Mucosa of descending colon (tissue), 3 donors: ENCODE measurements at places on chromosomes 5 and 9.

- no peak for DNase-seq
These were observed 334.8 kb downstream of the FBXL17 start for GRCh38 chr5:108046955-108047670.

DNA sequence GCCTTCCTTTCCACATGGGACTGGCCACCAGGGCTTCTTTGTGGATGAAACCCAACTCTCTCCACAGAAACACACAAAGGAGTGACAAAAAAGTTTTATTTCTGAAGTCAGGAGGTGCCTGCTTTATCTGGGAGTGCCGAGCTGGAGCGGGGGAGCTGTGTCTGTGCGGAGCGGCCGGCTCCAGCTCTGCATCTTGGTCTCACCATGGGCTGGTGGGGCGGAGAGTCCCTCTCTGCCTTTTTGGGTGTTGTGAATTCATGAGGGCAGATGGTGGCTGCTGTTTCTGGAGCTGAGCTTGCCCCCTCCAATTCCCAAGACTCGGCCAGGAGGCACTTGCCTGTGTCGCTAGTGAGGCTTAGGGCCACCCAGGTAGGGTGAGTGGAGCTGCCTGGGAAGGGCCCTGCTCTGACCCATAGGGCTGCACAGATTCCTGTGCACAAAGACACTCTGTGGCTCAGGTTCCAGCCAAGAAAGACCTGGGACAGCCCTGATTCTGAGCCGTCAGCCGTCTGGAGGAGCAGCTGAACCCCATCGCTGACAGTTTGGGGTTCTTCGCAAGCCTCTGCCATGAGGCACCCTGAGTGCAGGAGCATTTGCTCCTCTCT lies 1.4 kb downstream of the DBH start:
- peak; percentile 29 for DNase-seq

DNA sequence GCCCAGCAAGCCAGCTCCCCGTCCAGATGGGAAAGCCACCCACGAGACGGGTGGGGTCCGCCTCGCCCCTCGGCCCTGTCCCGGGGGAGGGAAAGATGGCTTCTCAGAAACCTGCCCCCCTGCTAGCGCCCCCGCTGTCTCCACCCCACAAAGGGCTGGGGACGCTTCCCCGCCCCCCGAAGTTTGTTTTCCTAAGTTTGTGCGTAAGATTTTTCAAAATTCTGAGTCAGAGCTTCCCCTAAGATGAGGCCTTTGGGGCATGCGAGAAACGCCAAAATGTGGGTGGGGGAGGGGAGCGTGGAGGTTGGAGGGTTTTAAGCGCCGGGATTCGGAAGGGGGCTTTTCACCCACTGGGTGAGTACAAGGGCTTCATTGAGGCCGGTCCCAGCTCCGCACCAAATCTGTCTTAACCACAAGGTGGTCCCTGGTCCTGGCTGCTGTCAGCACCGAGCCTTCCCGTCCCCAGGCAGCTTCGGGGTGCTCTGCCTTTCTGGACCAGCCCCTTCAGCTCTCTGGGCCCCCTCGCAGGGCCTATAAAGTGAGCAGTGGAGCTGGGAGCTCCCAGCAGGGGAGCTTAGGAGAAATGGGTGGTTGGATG lies 32.3 kb downstream of the PRRX2 start:
- DNase-seq = peak; percentile 33

DNA sequence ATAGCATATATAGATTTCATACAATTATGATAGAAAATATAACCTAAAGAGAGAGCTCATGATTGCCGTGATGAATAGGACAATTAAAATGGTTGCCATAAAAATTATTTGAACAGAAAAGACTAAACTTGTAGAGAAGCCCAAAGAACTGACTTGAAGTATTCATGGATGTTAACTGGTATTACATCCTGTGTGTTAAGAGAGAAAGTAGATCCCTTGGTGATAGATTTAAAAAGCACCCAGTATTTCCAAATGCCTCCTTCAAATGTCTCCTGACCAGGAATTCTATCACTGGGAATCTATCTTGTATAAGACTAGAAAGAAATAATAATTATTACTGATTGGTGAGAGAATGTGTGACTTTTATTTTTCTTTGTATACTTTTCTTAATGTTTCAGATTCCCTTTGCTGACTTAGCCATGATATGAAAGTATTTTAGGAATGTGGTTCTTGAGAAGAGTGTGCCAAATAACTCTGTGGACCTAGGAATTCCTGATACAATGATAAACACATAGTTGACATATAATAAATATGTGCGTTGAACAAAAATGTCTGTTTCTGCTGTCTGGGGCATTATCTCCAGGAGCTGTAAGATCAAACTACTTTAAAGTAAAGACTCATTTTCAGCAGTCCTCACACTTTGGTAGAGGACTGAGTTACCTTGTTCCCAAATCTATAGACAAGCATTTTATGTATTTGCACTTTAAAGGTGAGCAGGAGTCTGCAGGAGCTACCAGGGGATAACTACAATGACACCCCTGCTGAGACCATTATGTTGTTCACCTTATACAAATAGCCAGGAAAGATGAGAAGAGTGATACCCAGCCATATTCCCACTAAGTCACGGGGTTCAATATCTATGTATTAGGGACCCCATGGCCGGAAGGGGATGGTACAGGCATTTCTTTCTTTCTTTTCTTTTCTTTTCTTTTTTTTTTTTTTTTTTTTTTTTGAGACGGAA lies 211.1 kb upstream of the TLE4 start:
- DNase-seq = no peak

DNA sequence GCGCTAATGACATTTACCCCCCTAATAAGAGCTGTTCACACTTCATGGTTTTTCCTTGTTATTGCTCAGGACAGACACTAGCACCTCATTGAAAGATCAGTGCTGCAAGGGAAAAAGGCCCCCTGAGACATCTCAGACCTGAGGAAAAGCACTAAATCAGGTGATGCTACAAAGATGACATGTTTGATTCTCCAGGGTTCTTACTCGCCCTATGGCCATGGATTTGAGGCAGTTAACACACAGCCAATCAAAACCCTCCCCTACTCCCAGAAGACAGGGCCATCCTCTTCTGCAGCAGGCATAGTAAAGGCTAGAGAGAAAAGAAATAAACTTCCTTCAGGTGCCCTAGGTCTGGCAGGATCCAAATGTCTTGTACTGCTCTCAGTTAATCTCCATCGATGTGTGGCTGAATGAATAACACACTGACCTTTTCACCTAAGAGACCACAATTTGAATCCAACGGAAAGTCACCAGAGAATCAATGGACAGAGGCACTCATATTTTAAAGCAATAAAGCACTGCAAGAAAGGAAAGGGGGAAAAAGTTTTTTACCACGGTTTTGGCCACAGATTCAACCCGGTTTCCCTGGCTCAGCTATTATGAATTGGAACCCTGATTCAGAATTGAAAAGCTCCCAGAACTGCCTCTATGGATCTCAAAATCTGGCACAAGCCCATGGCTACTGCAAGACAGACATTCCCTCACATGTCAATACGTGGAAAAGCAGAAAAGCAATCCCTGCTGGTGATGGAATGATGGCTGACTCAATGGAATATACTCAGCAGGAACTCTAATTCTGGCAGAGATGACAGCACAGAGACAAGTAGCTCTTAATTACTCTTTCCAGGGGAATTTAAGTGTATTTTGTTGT lies 329.5 kb downstream of the BNC2 start:
- no peak for DNase-seq

DNA sequence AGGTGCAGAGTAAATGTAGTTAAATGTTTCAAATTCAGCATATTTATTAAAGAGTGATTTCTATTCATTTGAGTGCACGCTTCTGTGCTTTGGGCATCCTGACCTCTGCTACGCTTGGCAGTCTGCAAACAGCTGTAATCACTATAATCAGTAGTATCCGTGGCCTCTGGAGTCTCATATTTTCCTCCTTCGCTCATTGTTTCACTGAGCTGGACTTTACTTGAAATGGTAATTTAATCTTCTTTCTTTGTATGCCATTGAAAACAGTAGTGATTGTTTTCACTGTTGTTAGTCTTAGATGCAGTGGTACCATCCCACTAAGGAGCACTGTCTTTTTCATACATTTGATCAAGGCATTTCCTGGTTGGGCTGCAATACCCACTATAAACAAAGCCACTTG lies 43.5 kb upstream of the CAVIN4 start:
- DNase-seq = no peak

DNA sequence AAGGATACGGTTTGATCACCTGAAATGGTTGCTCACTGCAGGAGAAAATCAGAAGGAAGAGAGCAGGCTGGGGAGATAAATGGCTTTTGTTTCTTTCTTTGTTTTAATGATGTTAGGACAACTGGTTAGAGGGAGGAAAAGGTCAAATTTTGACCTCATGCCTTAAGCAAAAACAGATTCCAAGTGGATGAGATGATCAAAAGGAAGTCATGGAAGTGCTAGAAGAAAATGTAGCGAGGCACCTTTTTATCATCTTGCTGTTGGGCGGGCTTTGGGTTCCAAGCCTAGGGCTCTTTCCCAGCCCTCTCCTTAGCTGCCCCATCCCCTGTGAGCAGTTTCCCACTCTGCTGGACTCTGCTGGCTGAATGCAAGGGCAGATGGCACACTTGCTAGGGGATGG lies 127.9 kb downstream of the ADAMTS2 start:
- no peak for DNase-seq

- no peak for DNase-seq
These were observed 499.1 kb downstream of the NFIB start for GRCh38 chr9:13814647-13815400.

- no peak for DNase-seq
These were observed 610.3 kb downstream of the TLE1 start for GRCh38 chr9:81079055-81079454.
